Esophagus mucosa (tissue), 1 donor: ENCODE measurements at places on chromosomes 6 and 20.

- no peak for ATAC-seq
These were observed 15.5 kb downstream of the SYTL3 start for GRCh38 chr6:158665332-158665731.

DNA sequence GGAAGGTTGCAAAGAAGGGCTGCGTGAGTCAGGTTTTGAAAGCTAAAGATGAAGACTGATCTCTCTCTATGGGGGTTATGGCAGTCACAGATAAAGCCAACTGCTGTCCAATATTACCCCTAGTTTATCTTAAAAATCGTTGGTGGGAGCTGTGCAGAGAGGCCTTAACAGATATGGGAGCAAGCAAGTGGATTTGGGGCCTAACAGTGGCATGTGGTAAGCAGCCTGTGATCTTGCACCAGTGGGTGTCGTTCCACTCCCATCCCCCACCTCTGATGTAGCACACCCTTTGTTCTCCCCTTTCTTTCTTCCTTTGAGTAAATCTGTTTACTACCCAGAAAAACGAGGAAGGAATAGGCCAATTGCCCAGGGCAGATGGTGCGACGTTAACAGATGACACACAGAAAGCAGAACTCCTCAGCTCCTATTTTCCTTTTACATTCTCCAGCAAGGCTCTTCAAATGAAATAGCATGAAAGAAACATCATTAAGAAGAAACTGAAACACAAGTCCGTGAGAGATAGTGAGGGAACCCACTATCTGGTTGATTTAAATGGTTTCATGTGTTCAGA is 274.1 kb upstream of the CITED2 start:
- ATAC-seq: no peak

DNA sequence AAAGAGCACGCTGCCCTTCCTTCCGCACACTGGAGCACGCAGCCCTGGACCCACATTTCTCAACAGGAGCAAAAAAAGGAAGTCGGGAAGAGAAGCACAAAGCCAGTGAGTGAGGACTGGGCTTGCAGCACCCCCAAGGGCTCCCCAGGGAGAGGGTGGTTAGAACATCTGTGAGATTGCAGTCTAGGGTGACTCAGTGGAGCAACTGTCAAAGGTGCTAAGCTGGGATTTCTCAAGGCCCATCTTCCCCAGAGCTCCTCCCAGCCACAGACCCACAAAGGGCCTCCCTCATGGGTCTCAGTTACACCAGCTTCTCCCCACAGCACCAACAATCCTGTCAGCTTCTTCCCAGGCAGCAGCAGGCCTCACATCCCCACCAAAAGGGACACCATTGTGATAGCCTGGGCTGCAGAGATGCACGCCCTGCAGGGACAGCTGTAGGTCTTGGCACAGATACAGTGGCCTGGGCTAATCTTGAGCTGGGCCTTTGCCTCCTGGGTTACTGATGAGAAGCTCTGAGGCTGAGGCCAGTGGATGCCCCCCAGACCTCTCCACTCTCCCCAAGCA is 39.6 kb upstream of the CD93 start:
- peak; percentile 14 for ATAC-seq

GRCh38 chr6:5765141-5765760 is 241.5 kb downstream of the NRN1 start:
- no peak for ATAC-seq

GRCh38 chr20:36065427-36065998 is 89.0 kb upstream of the EPB41L1 start:
- ATAC-seq: peak; percentile 1

DNA sequence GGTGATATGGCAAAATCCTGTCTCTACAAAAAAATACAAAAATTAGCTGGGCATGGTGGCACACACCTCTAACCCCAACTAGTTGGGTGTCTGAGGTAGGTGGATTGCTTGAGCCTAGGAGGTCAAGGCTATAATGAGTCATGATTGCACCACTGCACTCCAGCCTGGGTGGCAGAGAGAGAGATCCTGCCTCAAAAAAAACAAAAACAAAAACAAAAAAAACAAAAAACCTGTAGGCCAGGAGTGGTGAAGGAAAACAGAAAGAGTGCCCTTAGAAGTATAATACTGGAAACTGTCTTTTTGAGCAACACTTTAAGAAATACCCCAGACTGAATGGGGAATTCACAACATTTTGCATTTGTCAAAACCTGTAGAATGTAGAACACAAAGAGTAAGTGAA is 85.3 kb downstream of the JARID2 start:
- peak; percentile 67 for ATAC-seq

DNA sequence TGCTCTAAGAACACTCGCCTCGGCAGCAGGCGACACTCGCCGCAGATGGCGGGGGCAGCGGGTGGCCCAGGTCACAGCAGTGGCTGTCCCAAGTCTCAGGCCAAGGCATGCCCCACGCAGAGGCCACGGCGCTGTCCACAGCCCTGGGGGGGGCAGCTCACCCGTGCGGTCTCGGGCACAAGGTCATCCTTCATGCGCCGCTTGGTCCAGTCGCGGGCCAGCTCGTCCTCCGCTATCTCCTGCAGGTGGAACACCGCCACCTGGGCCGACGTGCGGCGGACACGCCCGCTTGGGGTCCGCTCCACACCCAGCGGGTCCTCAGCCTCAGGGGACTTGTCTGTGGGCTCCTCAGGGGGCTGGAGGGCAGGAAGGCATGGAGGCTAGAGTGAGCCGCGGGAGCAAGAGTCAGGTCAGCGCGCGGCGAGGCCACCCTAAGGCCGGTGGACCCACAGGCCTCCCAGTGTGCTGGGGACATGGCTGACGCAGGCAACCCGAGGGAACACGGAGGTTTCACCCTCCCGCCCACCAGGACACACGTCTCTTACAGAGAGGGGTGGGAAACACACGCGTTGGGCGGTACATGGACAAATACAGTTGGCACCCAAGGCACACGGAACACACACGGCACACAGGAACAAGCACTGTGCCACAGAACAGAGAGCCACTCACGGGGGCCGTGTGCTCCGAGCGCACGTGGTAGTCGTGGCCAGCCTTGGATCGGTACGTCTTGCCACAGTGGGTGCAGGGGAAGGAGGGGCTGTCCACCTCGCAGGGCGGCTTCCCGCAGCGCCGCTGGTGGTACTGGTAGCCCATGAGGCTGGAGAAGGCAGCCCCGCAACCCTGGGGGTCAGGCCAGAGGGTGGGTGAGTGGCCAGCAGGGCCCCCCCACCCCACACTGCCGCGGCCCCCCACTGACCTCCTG is 6.5 kb upstream of the UCKL1 start:
- ATAC-seq: no peak

DNA sequence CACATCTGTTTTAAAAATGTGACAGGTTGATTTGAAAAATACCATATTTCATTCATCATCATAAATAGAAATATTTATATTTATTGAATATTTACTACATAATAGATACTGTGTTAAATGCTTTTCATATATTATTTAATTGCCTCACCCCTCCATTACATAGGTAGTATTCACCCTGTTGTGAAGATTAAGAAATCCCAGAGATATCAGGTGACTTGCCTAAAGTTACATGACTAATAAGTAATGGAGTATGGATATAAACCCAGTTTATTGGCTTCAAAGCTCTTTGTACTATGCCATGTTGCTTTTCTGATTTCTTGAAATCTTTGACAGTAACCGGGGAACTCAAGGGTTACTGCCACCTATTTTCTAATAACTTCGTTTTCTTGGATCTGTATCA is 10.1 kb upstream of the TSPYL1 start:
- ATAC-seq: no peak

DNA sequence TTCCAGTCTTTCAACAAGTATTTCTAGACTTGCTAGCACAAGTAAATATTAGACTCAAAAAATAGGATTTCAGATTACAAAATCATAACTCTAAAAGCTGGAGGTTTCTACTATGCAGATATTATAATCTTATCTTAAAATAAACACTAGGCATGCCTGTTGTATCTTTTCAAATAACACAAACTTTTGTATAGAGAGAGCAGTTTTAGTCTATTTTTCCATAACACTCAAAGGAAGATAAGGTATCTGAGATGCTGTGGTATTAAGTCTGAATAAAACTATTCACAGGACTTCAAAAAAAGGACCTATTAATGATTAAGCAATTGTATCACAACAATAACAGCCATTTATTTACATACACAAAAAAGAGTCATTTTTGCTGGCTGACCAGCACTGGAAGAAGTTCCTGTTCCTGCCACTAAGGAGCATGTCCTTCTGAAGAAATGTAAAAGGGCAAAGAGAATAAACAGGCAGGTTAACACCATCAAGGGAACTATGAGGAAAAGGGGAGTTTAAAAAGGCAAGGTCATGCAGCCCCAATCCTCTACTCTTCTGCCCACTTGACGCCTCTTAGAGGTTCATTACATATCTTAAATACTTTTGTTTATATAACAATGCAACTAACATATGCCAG is 39.4 kb downstream of the REPS1 start:
- ATAC-seq: peak; percentile 17

- no peak for ATAC-seq
These were observed 584.0 kb downstream of the QKI start for GRCh38 chr6:163998496-163998895.

DNA sequence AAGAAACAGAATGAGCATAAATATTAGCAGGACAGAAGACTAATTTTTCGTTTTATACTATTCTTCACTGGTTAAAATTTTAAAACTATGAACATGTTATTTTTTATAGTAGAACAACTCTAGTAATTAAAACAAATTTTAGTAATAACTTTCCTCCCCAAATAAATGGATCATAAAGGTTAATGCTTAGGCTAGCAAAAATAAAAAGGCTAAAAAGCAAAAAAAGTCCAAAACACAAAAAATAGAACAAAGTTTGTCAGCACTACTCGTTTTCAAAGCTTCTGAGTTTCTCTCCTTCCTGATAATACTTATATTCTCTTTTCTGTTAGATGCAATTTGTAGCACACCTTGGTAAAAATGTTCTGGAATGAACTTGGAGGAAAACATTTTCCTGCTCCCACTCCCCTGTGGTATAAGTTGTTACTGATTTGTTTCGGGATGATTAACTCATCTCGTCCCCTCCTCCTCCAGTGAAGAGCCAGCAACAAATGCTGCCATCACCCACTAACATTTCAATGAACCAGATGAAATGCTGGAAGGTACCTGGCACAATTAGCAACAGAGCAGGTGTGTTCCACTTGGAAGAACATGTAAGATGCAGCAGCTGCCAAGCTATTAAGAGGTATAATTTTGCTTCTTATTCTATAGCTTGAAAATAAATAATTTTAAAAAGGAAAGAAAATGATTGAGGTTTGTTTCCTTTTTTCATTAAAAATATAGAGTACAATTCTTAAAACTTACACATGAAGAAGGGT is 130.5 kb downstream of the MYB start:
- no peak for ATAC-seq

DNA sequence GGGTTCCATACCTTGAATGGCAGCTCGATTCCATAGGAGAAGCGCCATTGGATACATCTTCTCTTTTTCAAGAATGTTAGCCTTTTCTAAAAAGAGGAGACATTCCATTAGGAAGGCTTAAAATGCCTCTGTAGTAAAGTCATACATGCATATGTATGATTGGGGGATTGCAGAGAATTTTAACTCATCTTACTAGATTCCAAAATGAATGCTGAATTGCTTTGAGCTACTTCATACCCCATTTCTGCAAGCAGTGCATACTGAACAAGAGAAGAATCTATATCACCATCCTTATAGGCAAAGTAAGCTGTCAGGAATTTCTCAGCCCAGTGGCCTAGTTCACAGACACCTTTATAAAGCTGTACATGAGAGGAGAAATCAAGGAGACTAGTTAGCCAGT is 80.3 kb downstream of the NDUFAF5 start:
- ATAC-seq: no peak

GRCh38 chr6:136468711-136469110 is 81.5 kb downstream of the MAP7 start:
- ATAC-seq: no peak

GRCh38 chr6:157954150-157955117 is 27.2 kb upstream of the SYNJ2 start:
- ATAC-seq: peak; percentile 73

GRCh38 chr20:16194617-16195360 is 378.5 kb downstream of the KIF16B start:
- no peak for ATAC-seq

GRCh38 chr20:43778375-43778774 is 51.6 kb upstream of the GTSF1L start:
- no peak for ATAC-seq

GRCh38 chr6:132060591-132060990 is 109.4 kb upstream of the CCN2 start:
- no peak for ATAC-seq

GRCh38 chr6:26550250-26550993 is 12.3 kb downstream of the HMGN4 start:
- peak; percentile 36 for ATAC-seq

DNA sequence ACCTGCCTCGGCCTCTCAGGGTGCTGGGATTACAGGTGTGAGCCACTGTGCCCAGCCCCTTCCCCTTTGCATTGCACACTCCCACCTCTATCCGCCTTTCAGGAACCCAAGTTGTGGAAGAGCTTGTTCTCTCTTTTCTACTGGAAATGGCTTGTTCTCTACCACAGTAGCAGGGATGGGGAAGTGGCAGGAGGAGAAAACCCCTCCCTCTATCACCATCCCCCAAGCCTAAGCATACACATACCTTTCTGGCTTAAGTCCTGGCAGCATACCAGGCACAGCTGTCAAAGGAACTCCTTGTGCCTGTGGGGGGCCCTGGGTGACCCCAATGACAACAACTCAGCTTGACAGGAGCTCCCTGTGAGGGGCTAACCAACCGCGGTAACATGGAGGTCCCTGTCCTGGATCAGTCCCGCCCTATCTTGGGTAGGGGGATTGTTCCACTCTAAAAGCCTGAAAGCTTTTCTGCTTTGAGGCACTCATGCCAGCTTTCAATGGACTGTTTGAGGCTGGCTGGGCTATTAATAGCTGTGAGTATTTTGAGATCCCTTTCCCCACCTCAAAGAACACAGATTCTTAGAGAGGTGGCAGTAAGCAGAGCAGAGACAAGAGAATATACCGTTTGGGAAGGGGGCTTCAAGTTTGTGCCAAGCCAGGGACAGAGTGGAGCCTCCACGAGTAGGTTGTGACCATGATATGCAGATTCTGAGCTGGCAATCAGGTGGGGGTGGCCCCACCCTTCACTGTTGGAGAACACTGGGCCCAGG is 2.3 kb downstream of the KLHDC3 start:
- no peak for ATAC-seq

- ATAC-seq: no peak
These were observed 771.4 kb upstream of the MMS22L start for GRCh38 chr6:98054453-98054852.

GRCh38 chr6:6889601-6890000 is 218.2 kb upstream of the RREB1 start:
- no peak for ATAC-seq

GRCh38 chr20:16352321-16352720 is 220.9 kb downstream of the KIF16B start:
- no peak for ATAC-seq

- ATAC-seq: peak; percentile 46
These were observed at the start of gene TRIM15 for GRCh38 chr6:30163090-30163917. Gene TRIM15 (plus strand): TSS chr6:30163546. CDS start chr6:30163685, 139 bp downstream.

- ATAC-seq: no peak
These were observed 16.6 kb upstream of the LYRM2 start for GRCh38 chr6:89655122-89655521.

- ATAC-seq: no peak
These were observed 944.8 kb upstream of the CITED2 start for GRCh38 chr6:140319209-140319608.

GRCh38 chr6:154537511-154538325 is 27.2 kb upstream of the CNKSR3 start:
- no peak for ATAC-seq
